ENCODE measurements at places on chromosomes 7 and 10.
A peak's percentile ranks its signal among the peaks of the same experiment; 100 is the strongest.

DNA sequence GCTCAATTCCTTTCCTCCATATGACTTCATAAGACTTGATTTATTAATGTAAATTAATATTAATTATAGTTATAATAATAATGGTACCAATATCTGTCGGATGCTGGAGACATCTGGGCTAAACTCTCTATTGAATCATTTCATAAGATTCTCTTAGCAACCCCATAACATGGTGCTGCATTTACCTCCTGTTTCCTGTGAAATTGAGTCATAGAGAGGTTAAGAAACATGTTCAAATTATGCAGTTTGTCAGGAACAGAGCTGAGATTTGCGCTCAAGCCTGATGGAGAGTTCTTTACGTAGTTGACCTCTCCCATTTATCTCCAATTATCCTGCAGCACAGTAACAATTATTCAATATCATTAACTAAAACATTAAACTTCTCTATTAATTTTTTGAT is 621.8 kb upstream of the FZD8 start:
- no peak for DNase-seq

DNA sequence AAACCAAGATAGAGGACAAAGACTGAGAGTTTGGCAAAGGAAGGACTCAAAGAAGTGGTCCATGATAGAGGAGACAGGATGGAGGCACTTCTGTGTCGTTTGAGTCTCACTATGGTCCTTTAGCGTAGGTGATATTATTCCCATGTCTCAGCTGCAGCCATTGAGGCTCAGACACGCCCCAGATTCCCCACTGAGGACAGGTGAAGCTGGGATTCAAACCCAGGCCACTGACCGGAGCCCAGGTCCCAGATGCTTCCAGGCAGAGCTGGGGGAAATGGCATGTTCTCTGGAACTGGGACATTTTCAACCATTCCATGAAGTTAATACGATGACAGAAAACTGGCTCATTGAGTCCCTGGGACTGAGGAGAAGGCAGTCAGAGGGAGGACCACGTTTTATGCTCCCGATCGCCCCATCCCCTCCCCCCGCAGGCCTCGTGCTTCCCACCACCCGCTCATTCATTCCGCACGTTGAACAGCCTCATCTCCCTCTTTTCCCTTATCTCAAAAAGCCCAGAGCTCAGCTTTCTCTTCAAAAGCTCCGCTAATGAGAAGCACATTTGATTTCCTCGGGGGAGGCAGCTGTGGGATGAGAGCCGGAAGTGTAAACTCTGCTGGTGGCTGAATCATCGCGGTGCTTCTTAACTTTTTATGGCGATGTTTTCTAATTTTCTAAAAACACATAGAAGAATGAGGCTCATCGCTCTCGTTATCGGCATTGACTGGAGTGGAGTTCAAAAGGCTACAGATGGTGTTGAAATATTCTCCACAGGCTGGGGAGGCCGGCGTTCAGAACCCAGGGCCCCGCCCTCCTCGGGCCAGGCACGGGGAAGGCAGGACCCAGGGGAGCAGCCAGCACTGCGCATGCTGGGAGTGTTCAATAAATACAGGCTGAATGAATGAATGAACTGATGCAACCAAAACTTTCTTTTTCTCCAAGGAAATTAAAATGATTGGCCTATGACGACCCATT is 64.0 kb downstream of the OAT start:
- DNase-seq = peak; percentile 58

DNA sequence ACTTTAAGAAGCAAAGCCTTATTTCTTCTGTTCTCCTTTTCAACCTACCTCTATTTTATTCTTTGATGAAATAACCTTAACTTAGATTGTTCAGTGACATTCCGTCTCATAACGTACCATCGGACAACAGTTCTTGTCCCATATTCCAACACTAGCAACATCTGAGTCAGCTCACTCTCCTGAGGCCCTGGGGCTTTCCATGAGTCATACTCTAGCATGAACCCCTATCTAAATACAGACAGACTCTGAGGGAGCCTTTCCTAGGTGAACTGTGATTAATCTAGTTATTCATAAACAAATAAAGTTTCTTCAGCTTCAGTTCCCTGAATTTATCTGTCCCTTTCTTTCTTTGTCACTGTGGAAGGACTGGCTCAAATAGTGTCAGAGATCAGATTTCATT is 168.7 kb upstream of the LYZL1 start:
- DNase-seq = no peak

- DNase-seq = no peak
Measured at GRCh38 chr10:9875353-9875752, 1142.3 kb upstream of the CELF2 start.

GRCh38 chr7:32887395-32887794 is 4.2 kb downstream of the KBTBD2 start:
- DNase-seq = no peak

GRCh38 chr10:51144161-51144781 is 70.0 kb downstream of the PRKG1 start:
- DNase-seq = no peak

DNA sequence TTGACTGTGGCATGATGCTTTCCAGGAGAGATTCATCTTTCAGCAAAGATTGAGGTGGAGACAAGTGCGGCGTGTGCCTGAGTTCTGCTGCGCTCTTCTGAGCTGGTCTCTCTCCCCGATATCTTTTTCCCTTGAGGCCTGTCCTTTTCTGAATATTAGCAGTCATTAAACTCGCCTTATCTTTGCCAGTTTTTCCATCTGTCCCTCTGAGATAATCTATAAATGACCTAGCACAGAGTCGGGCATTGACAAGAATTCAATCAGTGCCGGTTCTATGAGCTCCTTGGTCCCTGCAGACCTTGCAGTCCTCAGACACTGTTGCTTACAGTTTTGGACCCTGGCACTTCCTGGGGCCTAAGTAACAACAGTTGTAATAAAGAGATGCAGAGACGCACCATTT is 89.7 kb upstream of the IKZF1 start:
- no peak for DNase-seq

GRCh38 chr7:37694208-37695094 is 10.9 kb downstream of the GPR141 start:
- peak; percentile 3 for DNase-seq

DNA sequence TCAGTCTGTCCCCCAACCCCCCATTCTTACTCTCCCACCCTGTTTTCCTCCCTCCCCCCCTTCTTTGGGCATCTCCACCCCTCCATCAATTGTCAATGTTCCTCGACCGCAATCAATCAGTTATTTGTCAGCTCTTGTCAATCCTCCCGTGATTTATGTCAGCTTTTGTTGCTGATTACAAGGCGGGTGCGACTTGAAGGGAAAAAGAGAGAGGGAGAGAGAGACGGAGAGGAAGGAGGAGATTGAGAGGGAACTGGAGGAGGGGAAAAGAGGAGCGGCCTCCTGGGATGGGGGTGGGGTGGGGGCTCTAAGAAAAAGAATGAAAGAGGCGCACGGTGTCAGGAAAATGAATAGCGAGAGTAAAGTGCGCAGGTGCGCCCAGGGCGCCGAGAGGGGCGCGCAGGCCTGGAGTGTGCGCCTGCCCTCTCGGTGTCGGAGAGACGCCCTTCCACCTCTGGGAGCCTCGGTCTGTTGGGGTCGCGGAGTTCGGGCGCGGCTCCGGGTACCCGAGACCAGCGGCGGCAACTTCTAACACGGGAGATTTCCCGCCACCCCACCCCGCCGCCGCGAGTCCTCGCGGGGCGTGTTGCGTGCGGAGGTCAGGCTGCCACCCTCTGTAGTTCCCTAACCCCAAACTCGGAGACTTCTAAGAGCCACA is 1.1 kb upstream of the ZNF503 start:
- DNase-seq = no peak

DNA sequence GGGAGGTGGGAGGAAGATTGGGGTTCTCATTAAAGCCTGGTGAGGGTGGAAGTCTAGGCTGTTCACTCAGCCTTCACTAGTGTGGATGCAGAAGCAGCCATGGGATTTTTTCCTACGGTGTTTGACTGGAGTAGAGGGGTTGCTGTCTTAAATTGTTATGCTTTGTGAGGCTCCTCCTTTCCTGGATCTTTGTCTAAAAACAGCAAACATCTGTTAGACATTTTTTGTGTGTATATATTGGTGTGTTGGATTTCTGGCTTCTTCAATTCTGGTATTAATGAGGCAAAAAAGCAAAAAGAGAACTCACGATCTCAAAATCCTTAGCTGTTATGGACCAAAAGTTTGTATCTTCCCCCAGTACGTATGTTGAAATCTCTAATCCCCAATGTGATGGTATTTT is 28.2 kb downstream of the MEOX2 start:
- DNase-seq = no peak

- no peak for DNase-seq
Measured at GRCh38 chr7:46955531-46955930, 626.4 kb downstream of the TNS3 start.

DNA sequence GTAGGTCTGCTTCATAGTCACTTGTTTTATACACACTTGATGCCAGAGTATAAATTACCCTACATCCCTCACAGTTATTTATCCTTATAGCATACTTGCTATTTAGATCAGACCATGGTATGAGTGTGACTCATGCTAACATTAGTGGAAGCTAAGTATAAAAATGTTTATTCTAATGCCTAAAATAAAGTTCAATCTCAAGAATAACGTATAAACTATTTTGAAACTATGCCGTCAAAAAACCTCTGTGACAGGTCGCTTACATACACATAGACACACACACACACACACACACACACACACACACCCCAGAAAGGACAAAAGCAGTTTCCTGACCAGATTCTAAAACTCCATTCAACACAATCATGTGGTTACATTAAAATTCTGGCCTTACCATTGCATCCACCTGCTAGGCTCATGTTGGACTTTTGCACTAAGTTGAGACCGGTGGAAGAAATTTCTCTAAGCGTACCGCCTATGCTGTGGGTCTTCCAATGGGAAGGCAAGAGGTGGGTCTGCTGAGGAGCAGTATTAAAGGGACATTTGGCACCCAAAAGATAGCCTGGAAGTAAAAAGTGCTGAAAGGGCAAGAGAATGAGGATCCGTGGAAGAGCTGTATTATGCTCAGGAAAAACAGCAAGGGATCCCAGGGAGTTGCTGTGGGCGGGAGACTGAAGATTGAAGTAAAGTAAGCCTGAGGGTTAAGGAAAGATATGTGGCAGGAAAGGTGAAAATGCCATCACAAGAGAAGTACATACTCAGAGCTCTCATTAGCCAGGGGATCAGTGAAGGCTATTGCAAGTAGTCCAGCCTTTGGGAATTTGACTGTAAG is 5.0 kb downstream of the FOXP2 start:
- DNase-seq = no peak

DNA sequence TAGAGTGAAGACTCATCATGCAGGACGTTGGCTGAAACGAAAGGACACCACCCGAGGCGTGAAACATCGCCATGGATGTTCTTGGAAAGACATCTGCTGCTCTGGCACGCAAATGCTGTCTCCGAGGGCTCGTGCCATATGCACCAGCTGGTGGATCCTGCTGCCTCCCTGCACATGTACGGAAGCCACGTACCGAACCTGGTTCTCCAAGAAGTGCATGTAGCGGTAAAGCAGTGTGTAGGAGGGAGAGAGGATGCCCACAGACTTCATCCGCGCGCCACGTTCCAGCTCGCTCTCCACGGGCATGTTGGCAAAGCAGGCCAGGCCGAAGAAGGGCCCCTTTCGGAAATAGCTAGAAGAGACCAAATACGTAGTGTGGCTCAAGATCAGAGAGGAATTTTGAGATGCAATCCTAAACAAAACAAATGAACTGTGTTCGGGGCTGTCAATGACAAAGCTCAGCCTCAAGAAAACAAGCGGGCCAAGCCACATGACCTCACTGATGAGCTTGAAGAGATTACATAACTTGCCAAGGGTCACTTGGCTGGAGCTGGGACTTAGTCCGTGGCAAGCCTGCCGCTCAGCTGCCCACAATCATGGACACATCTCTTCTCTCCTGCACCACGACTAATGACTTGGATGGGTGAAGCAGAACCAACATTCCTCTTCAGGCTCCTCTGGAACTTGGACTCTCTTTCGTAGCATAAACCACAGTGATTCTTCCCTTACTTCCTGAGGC is 16.5 kb downstream of the DENND11 start:
- DNase-seq = no peak

DNA sequence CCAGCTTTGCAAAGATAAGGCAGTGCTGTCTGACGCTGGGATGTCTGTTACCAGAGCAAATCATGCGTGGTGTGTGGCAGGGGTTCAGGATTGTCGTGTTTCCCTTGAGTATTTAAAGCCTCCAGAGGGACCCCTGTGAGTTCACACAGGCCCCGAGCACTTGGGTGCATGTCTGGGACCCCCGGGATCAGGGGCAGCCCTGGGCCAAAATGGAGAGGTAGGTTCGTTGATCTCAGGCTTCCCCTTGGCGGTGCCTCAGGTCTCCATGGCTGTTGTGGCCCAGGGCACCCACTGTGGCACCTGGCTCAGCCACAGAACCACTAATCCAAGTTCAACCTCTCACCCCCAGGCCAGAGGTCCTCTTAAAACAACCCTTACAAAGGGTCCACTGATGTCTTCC is 523.1 kb upstream of the DPP6 start:
- DNase-seq = no peak

DNA sequence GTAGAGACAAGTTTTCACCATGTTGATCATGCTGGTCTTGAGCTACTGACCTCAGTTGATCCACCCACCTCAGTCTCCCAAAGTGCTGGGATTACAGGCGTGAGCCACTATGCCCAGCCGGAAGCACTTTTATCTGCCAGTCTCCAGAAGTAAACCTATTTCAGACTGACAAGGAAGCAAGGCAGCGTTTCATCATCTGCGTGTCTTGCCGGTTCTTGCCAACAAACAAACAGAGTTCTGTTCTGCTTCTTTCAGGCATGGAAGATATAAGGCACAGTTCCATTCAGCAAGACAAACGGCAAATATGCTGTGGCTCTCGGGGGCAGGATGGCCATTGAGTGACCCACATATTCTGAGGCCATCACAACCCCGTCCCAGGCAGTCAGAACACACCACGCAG is 15.5 kb upstream of the LARP4B start:
- DNase-seq = no peak

GRCh38 chr7:55024776-55025175 is 6.0 kb downstream of the EGFR start:
- no peak for DNase-seq

DNA sequence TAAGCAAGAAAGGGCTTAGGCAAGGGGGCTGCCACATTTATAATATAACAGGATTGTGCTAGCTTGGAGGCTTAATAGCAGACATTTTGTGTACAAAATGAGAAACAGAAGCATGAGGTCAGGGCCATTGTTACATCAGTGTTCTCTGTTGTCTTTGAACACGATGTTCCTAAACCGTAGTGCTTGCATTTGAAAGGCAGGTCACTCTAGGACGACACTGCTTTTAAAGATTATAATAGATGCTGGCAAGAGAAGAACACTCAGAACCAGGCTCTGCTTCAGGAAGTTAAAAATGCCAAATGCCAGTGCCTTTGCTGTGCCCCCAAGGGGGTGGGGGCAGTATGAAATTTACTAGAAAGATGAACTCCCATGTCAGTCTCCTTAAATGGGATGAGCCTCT is 91.1 kb downstream of the SORCS3 start:
- no peak for DNase-seq

- no peak for DNase-seq
Measured at GRCh38 chr7:89837515-89837914, 316.8 kb upstream of the STEAP1 start.

GRCh38 chr7:150738591-150739001 is 1.4 kb downstream of the GIMAP5 start:
- DNase-seq = no peak
